ENCODE measurements at places on chromosomes 16 and 17. TPM values are rescaled to one million over a fixed set of nuclear protein-coding genes. Genes with fewer than 3 reads are reported as not detected.

Gene TEPSIN
- 22.7 TPM for total RNA-seq

Gene GTF3C1
- 109 TPM for total RNA-seq

Gene MFSD6L
- total RNA-seq: 0.44 TPM

Gene ALDH3A1
- total RNA-seq: 7.1 TPM

Gene JUP
- 104 TPM for total RNA-seq

Gene XAF1
- 30.8 TPM for total RNA-seq

Gene MMP25
- 2.1 TPM for total RNA-seq

Gene TMEM204
- total RNA-seq: 9.6 TPM

Gene SEPHS2
- total RNA-seq: 17.2 TPM

Gene OGFOD3
- total RNA-seq: 32.9 TPM

Gene ZNF19
- 13.4 TPM for total RNA-seq

Gene STH
- not detected for total RNA-seq

Gene G6PC1
- not detected for total RNA-seq

Gene SMIM5
- total RNA-seq: 3.5 TPM

Gene ITGB4
- total RNA-seq: 19.5 TPM

Gene RAMP2
- total RNA-seq: 26.2 TPM

Gene YWHAE
- 1,088 TPM for total RNA-seq

Gene KRTAP4-9
- total RNA-seq: not detected

Gene SRL
- total RNA-seq: 38.6 TPM

Measured in camera-type eye (tissue), 1 donor.